ENCODE measurements at places on chromosomes 2 and 18.

- DNase-seq, result no peak
Measured at GRCh38 chr2:173171924-173172643, 96.4 kb downstream of the MAP3K20 start.

GRCh38 chr2:77294474-77294873, 227.7 kb downstream of the LRRTM4 start:
- DNase-seq, result no peak

DNA sequence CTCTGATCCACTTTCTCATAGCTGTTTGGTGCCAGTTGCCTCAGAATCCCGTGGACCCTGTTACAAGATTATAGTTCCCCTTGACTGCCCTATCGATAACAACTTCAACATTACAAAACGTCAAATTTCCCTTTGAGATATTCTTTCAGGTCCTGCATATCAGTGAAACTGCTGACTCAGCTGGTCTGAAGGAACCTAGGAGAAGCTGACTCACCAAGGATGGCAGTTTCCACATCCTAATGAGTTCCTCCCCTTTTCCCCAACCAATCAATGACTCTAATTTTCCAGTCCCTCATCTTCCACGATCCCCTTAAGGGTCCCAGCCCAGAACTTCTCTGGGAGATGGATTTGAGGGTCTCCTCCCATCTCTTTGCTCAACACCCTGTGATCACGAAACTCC, 27.6 kb upstream of the GNAL start:
- no peak for DNase-seq

DNA sequence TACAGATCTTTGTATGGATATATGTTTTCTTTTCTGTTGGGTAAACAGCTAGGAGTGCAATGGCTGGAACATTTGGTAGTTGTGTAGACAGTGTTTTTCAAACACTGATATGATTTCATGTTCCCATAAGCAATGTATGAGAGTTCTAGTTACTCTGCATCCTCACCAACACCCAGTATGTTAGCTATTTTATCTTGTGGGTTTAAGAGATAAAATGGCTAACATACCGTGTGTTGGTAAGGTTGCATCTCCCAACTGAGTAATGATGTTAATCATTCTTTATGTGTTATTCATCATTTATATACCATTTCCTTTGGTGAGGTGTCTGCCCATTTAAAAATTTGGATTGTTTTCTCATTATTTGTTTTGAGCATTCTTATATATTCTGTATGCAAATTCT, 65.7 kb downstream of the LYPD6B start:
- no peak for DNase-seq

DNA sequence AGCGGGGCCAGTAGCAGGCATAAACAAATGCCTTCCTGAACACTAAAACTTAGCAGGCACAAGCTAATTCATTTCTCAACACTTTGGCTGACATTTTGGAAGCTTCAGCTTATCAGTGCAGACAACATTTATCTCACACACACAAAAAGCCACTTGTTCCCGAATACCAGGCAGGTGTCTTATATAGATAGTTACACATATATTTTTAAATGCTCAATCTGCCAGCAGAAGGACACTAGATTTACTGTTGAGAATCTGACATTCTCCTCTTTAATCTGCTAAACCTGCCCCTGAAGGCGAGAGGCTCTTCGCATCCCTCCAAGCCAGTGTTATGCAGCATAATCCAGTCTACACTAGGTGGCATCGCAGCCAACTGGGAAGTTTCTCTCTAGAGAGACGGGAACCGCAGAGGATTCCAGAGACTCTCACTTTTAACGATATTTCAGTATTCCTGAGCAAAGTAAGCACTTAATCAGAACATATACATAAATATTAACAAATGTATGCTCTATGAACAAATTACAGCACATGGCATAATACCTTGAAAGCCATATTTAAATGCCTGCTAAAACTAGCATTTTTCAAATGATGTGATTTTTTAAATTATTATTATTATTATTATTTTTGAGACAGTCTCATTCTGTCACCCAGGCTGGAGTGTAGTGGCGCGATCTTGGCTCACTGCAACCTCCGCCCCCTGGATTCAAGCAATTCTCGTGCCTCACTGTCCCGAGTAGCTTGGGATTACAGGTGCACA, 90.2 kb upstream of the SCG2 start:
- no peak for DNase-seq

DNA sequence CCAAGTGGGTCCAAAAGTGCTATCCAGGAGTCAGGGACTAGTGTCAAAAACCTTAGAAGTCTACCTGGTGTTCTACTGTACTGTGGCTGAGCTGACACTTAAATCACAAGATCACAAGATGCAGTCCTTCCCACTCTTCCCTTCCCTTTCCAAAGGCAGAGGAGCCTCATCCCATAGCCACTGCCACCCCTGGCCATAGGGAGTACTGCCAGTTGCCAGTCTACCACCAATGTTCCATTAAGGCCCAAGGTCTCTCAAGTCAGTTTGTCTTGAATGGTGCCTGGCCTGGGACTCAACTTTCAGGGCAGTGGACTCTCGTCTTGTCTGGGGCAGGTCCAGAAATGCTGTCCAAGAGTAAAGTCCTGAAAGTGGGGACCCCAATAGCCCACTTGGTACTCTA, 585.6 kb downstream of the NUP35 start:
- DNase-seq, result no peak

- DNase-seq, result no peak
Measured at GRCh38 chr2:71005271-71006202, 10.9 kb upstream of the TEX261 start.

- DNase-seq, result no peak
Measured at GRCh38 chr2:234691214-234691575, 194.3 kb upstream of the ARL4C start.

DNA sequence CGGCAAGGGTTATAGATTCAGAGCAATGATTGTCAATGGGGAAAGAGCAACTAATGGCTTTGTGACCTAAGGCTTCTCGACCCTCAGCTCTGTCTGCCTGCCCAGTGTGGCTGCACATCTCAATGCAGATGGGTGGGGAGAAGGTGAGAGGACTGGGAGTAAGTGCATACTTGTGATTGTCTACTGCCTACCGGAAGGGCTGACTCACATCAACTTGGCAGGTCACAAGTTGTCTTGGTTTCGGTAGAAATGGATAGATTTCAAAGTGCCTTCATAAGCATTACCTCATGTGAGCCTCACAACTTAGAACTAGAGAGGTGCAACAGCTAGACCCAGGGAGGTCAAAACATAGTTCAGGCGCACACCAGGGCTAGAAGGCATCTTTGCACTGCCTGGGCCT, 29.4 kb downstream of the STAT1 start:
- DNase-seq, result no peak

DNA sequence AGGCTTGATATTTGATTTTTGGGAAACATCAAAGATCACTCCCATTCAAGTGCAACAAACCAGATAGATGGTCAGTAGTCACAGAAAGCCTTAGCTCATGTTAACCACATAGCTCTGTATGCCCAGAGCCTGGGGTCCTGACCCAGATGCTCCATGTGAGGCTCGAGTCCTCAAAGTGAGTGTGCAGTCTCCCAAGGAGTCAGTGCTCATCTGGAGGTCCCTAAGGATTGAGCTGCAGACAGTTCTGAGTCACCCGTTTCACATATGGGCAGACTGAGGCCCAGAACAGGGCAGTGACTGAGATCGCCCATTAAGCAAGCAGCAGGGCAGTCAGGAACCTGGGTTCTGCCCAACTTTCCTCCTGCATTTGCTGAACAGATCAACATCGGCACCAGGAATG, 9.2 kb downstream of the TMEM37 start:
- no peak for DNase-seq

- DNase-seq, result no peak
Measured at GRCh38 chr2:215493376-215493775, 57.5 kb upstream of the FN1 start.

DNA sequence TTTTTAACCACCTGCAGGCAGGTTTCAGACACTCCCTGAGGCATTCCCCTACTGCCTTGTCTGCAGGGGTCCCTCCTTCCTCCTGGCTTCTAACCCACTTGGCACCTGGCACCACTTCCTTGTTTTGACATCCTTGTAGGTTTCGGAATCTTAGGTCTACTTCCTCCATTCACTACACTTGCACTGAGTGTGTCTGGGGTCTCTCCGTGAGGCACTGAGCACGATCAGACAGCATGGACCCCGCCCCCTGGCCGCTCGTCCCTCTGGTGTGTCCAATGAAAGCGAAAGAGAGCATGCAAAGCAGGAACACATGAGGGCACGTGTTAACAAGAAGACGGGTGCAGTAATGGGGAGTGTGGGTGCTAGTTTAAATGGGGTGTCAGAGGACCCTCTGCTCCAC, 63.8 kb downstream of the HAUS1 start:
- no peak for DNase-seq

DNA sequence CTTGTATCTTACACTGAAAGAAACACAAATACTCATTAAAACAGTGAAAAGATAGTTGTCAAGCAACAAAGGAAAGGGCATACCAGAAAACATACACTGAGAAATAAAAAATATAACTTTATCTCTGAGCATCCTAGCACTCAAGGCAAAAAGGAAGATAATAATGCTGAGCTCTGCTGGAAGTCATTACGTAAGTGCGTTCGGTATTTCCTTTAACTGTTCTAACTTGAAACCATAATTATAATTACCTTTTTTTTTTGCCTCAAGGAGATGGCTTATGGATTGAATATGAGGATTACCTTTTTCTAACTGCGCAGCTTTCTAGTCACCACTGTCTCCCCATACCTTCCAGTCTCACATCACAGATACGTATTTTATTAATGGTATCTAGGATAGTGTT, 308.1 kb downstream of the GBX2 start:
- no peak for DNase-seq

GRCh38 chr2:151729837-151730236, 4.4 kb downstream of the NEB start:
- DNase-seq, result no peak

DNA sequence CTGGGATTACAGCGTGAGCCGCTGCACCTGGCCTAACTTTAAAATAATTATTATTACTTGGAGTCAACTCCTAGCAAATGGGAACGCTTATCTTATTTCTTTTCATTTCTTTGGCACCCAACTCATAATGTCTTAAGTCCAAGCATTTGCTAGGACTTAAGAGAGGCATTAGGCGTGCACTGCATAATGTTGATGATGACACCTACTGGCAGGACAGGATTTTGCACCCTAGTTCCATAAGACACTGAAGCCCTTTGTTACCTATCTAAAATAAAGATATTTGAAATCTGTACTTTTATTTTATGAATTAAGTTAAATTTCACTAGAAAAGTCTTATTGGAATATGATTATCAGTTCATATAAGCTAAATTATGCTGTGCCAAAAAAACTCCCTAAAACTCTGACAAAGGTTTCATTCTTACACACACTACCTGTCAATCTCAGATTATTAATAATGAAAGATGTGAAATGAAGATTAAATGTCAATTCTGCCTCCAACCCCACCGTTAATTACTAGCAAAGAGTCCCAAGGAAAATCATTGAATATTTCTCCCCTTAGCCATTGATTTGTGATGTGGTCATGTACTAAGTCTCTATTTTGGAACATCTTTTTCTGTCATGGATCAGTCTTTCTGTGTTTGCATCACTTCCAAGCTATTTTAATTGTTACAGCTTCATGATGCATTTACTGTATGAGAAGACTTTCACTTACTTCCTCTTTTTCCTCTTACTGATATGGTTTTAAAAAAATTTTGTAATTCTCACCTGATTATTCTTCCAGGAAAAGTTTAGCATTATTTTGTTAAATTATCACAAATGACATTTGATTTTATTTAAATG, 12.7 kb upstream of the CDH2 start:
- DNase-seq, result no peak

GRCh38 chr2:28610583-28611201, 114.8 kb downstream of the PLB1 start:
- no peak for DNase-seq

- DNase-seq, result no peak
Measured at GRCh38 chr18:47872426-47872825, 58.0 kb downstream of the SMAD2 start.

- DNase-seq, result no peak
Measured at GRCh38 chr2:229287823-229288222, 16.7 kb upstream of the PID1 start.

Data from stimulated activated CD8-positive, alpha-beta memory T cell treated with anti-CD3 and anti-CD28 coated beads, Interleukin-4, amount 100 ng/mL, for 1 hour (primary cell).